ENCODE measurements at places on chromosomes 3 and 15.

DNA sequence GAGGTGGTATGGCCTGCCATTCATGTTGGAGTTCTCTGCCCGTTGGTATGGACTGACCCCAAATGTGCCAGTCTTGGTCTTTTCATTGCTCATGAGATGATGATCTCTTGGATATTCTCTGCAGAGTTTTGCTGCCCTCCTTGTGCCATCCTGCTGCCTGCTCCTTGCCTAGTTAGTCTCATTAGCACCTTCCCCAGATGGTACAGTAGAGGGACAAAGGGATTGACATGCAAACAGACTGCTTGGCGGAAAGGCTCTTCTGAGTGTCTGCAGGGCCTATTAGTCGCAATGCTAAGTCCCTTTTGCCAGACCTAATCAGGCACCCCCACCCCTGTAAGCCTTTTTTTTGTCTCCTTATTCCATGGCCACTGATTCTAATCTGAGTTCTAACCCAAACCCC lies 90.6 kb downstream of the ARNT2 start:
- DNase-seq = no peak

- no peak for DNase-seq
Measured at GRCh38 chr15:89338036-89338435, 3.4 kb upstream of the POLG start.

DNA sequence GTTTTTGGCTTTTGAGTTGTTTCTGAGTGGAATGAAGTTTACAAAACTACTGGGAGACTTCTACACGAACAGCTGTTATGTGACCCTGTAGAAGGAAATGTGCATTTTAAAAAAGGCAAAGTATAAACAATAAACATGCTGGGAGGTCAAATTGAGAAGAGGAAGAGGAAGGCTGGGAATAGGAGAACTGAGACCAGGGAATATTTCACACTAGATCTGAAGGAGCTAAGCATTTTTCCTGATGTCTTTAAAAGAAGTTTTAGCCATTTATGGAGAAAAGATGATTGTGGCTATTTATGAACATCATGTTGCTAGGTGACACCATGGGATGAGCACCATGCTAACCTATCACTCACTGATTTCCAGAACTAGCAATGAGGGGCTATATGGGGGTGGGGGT lies 76.3 kb upstream of the FAM98B start:
- no peak for DNase-seq

GRCh38 chr3:74000725-74001124 lies 376.0 kb upstream of the PDZRN3 start:
- no peak for DNase-seq

DNA sequence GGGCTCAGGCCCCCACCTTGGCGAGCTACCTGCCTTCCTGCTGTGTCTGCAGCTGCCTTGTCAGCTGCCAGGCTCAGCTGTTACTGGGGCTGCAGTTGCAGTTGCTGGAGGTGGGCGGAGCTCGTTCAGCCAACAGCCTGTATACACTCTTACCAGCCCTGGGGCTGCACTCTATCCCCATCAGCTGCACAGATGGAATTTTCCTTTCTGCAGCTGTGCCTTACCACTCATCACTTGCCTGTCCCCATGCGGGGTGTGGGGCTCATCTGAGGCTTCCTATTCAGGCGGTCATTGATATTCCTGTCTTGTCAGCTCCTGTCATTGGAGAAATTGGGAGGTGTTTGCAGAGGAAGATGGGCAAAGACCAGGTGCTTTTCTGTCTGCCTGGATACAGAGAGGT lies 9.1 kb upstream of the SYN2 start:
- no peak for DNase-seq

DNA sequence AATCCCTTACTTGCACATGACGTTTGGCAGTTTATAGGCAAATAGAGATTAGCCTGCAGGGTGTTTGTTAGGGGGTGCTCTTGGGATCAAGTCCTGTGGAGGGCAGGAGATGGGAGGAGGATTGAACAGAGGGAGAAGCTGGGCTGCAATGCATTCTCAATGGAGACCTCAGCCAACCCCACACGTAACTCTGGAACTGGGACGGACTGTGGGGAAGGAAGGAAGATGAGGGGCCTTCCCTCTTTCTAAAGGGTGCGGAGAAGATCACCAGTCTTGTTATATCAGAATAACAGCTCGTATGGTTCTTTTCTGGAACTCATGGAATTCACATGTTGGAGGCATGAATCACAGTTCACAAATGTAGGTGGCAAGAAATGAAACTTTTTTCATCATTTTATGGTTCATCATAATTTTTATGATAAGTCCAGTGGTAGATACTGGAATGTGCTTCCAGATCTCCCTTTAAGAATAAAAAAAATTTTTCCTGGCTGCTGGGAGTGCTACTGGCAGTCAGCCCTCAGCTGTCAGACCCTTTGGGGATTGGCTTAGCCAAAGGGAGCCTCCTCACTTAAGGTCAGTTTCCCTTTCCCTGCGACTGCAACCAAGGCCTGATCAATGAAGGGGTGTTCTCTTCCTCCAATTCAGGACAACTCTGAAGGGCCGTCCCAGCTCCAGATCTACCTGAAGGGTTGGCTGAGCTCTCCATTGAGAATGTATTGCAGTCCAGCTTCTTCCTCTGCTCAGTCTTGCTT lies 20.5 kb upstream of the LYZL4 start:
- no peak for DNase-seq

GRCh38 chr15:69830876-69831275 lies 266.8 kb downstream of the TLE3 start:
- DNase-seq = no peak

DNA sequence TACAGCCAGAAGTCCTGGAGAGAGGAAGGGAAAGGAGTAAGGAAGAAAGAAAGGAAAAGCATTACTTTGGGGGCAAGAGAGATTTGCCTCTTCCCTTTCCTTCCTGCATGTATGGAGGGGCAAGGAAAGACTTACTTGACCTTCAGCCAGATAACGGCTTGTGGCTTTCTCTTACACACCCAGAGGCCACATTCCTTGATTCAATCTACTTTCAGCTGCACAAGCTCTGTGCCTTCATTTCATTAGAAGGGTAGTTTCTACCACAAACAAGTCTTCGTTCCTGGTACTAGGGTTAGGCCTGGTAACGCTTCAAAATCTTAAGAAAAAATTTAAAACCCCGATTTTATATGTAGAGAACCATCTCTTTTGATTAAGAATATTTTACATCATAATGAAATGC lies 835.9 kb downstream of the TUSC7 start:
- DNase-seq = no peak
